ENCODE measurements at places on chromosomes 6 and 20.

DNA sequence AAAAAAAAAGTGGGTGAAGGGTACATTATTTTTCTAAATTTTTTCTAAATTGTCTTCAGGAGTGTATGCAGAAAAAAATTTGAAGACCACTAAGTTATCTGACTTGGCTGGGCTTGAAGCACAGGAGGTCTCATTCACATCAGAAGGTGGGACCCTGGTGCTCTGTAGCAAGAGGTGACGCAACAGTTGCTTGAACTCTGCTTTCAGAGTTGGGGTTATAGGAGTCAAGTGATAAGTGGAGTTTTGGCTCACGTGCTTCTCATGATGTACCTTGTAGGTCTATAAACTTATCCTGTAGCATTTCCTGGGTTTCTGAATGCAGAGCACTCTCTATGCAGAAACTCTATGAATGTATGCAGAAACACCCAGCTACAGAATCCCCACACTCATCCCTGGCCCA, 58.5 kb upstream of the FOXC1 start:
- DNase-seq, result no peak

DNA sequence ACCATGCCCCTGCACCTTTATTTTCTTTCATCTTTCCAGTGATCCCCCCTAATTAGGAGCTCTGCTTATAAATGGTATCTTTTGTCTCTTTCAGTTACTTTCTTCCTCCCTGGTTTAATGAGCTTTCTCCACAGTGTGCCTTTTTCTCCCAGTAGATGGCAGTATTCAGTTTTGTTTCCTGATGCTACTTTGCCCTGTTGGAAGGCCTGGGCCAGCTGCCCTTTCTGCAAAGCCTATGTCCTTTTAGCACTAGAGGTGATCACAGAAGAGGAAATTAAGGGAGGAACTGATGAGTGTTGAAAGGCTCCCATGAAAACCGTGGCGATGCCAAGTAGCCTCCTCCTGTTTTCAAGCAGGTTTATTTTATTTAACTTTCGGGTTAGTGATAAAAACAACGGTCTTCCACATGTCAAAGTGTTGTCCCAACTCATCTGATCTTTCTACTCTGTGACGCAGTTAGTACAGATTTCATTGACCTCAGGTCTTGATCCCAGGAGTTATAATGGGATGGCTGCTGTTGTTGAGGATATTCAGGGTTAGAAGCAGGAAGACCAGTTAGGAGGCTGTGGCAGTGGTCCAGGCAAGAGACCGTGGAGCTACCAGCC, 184.2 kb upstream of the BMP2 start:
- DNase-seq, result peak; percentile 23

GRCh38 chr6:47419621-47420020, 58.0 kb upstream of the CD2AP start:
- peak; percentile 52 for DNase-seq

GRCh38 chr6:106037060-106037459, 49.1 kb upstream of the PRDM1 start:
- no peak for DNase-seq

DNA sequence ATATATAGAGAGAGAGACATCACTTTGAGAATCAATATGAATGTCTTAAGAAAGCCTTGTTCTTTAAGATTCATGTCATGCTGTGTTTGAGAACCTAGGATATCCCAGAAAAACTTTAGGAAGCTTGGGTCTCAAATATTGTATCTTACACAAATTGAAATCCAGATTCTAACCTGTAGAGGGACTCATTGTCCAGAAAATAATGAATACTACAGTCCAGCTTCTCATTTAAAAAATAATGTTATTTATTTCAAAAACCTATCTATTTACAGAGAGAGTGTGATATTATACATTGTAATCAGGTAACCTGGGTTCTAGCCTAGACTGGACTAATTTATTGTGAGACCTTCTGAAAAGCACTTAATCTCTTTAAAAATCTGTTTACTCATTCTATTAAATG, 4.2 kb downstream of the RFX6 start:
- no peak for DNase-seq

GRCh38 chr20:4813076-4813862, 91.6 kb downstream of the PRND start:
- DNase-seq, result no peak

DNA sequence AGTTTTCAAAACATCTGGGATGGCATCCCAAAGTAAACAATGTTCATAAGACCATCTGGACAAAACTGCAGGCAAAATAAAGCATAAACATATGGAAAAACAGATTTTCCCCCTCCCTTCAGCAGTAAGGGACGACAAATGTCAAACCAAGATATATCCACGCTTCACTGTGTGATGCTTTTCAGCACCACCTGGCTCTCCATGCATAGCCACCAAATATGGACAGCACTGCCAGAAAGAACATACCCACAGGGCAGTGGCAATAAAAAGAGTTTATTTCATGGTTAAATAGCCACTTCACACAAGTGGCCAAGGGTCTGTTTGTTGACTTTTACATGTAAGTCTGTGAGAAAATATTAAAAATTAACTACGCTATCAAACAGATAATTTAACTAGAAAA, 23.1 kb downstream of the USP45 start:
- DNase-seq, result no peak

- DNase-seq, result no peak
Measured at GRCh38 chr6:35497571-35498421, 917 bp upstream of the TEAD3 start.

DNA sequence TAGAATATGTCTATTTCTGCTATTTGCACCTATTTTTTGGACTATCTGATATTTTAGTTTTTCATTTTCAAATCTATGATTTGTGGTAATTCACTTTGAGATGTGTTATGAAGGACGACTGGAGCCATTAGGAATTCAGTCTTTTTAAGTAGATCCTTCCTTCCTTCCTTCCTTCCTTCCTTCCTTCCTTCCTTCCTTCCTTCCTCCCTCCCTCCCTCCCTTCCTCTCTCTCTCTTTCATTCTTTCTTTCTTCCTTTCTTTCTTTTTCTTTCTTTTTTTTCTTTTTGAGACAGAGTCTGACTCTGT, 46.1 kb upstream of the ENPP1 start:
- no peak for DNase-seq

- no peak for DNase-seq
Measured at GRCh38 chr6:9494864-9495263, 920.0 kb downstream of the TFAP2A start.

DNA sequence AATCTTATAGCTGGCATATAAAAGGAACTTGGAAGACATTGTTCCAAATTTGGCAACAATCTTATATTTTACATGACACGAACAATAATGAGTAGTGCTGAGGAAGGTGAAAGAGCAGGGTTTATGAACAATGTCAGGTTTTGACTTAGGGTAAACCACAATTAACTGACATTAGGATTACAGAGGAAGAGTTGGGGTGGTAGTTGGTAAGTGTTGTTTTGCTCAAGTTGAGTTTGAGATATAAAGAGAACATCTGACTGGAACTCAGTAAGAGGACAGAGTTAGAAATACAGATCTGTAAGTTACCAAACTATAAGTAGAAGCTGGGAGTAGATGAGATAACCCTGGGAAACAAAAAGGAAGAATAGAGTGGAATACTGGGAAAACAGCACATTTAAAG, 15.1 kb downstream of the RTN4IP1 start:
- no peak for DNase-seq

- no peak for DNase-seq
Measured at GRCh38 chr6:24274441-24275083, 83.3 kb downstream of the DCDC2 start.

DNA sequence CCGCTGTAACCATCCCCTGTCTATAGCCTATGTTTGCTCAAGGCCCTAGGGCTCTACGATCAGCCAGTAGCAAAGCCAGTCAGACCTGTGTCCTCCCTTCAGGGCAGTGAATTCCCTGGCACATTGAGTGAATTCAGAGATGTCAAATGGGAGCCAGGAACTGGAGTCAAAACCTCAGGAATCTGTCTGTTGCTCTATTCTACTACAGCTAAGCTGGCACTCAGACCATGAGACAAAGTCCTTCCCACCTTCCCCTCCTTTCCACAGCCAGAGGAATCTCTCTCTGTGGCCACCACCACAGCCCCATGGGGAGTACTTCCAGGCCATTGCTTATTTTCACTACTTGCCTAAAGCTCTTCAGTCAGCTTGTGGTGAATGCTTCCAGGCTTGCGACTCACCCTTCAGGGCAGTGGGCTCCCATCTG, 82.0 kb downstream of the PKIB start:
- no peak for DNase-seq

DNA sequence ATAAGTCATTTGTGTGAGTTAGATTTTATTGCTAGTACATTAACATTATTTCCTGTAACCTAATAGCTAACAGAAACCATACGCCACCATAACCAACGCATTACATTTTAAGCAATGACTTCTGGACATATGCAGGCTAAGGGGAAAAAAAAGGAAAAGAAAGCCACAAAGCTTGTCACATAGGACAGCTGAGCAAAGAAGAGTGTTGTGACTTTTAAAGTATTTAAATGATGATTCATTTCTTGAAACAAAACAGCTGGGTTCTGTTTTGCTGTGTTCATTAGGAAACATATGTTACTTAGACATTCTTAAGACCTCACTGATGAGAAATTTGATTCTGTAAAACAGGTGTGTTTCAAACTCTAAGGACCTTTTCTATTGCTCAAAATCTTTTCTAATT, 171.4 kb downstream of the COL9A1 start:
- no peak for DNase-seq

- DNase-seq, result peak; percentile 96
Measured at GRCh38 chr6:2876210-2877056, 26.7 kb downstream of the SERPINB9 start.

DNA sequence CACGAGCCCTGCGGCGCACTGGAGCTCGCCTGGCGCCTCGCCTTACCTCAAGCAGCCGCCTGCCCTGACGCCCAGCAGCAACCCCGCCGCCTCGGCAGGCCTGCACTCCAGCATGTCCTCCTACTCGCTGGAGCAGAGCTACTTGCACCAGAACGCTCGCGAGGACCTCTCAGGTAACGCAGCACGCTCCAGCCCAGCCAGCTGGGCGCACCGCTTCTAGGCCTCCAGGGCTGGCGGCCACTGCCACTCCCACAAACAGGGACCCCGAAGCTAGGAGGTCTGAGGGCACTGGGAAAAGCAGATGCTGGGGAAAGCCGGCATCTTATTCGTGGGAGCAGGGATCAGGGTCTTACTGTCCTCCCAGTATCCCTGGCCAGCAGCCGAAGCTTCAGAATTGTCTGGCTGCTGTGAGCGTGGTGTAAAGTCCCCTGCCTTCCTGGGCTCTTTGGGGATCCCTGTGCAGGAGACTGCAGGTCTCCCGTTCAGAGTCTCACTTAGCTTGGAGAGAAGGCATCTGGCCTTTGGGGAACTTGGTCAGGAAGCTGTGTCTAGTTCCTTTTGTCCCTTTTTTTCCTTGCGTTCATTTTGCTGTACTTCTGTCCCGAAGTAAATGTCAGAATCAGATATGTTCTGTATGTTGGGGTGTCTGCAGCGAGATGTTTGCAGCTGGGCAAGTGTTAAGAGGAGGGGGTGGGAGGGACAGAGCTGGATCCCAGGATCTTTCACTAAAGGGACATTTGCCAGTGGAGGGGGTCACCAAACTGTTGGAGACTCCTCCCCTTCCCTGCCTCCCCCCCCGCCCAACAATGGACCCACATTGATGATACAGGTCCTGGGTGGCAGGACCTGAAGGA, 1.8 kb downstream of the FOXF2 start:
- DNase-seq, result no peak

DNA sequence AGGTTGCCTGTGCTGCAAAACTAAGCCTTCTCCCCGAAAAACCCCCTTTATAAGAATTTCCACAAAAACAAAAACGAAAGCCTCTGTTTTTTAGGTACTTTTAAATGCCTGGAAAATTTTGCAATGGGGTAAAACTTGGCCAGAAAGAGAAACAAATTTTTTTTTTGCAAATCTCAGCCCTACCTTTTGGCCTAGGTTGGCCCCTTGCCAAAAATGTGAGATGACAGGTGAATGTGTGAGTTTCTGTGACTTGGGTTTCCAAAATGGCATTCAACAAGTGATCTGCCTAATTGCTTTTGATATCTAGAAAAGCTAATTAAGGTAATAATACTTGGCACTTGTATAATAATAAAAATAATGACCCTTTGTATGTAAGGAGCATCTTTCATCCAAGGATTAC, 48.4 kb downstream of the MAFB start:
- no peak for DNase-seq

- no peak for DNase-seq
Measured at GRCh38 chr20:56634735-56635385, 5.8 kb downstream of the TFAP2C start.

DNA sequence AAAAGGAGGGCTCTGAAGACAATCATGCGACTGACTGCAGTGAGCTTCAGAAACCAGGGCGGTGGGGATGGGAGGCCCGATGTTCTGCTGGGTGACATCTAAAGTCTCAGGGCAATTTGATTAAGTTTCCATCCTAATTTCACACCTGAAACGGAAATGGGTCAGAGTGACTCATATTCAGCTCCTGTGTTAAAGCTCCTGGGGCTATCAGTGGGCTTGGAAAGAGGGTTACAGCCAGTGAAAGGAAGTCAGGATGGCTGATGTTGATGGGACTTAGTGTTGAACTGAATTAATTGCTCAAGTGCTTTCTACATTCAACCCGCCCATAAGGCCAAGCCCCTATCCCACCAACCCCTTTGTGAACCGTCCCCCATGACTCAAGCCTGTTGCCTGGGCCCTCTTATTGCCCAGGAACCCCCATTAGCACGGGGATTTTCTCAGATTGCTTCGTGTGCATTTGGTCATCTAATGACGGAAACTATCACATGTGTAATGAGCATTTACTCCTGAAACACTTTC, 47.1 kb upstream of the TBC1D7 start:
- DNase-seq, result no peak

DNA sequence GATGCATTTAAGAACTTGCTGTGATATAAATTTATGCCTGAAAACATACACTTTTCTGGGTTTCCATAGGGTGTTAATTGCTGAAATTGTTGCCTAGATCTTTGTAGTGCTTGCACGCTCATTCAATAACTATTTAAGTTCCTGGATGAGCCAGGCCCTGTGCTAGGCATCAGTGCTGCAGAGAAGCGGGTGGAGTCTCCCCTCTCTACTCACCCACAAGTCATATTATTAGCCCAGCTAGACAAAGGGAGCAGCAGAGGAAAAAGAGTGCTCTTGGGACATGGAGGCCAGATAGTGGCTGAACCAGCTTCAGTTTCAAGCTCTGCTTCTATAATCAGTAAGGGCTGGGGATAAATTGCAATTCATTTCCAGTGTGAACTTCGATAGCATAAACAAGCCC, 329.1 kb downstream of the TFAP2B start:
- DNase-seq, result no peak

- DNase-seq, result peak; percentile 33
Measured at GRCh38 chr20:35617397-35618262, 2.0 kb downstream of the SPAG4 start.

DNA sequence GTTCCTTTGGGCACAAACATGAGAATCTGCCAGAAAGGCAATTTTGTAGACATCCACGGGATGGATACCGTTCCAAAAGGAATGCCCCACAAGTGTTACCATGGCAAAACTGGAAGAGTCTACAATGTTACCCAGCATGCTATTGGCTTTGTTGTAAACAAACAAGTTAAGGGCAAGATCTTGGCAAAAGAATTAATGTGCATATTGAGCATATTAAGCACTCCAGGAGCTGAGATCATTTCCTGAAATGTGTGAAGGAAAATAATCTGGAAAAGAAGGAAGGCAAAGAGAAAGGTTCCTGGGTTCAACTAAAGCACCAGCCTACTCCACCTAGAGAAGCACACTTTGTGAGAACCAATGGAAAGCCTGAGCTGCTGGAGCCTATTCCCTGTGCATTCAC, 103.9 kb upstream of the ARG1 start:
- DNase-seq, result no peak

Measured in retinal pigment epithelial cell (primary cell).